Left renal pelvis (tissue), 4 donors: ENCODE measurements at places on chromosomes 1 and 21.

- no peak for DNase-seq
Measured at GRCh38 chr1:245578308-245578707, 423.5 kb downstream of the KIF26B start.

- no peak for DNase-seq
Measured at GRCh38 chr1:211320980-211321379, 5.7 kb upstream of the TRAF5 start.

- DNase-seq: no peak
Measured at GRCh38 chr1:211985556-211986264, 49.6 kb downstream of the INTS7 start.

DNA sequence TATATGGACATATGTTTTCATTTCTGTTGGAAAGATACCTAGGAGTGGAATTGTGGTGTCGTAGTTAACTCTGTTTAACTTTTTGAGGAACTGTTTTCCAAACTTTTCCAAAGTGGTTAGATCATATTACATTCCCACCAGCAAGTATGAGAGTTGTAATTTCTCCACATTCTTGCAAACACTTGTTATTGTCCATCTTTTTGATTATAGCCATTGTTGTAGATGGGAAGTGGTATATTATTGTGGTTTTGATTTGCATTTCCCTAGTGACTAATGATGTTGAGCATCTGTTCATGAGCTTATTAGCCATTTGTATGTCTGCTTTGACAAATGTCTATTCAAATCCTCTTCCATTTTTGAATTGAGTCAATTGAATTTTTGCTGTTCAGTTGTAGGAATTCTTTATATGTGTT is 19.8 kb downstream of the CAMTA1 start:
- no peak for DNase-seq

DNA sequence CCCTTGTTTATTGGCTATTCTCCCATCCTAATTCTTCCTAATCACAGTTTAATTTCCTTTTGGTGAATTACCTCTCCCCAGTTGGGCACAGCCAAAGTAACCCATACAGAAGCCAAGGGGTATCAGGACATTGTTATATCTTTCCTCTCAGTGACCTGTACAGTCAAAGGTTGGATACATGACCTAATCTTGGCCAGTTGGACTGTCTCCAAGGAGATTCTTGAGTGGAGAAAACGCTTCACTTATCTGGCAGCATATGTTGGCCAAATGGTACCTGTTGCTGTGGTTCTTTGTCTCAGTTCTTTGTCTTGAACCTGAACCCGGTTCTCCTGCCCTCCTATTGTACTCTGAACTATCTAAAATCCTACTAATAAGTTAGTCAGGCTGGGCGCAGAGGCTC is 15.3 kb upstream of the TBCE start:
- DNase-seq: no peak

- no peak for DNase-seq
Measured at GRCh38 chr1:168089326-168089978, 47.3 kb downstream of the GPR161 start.

DNA sequence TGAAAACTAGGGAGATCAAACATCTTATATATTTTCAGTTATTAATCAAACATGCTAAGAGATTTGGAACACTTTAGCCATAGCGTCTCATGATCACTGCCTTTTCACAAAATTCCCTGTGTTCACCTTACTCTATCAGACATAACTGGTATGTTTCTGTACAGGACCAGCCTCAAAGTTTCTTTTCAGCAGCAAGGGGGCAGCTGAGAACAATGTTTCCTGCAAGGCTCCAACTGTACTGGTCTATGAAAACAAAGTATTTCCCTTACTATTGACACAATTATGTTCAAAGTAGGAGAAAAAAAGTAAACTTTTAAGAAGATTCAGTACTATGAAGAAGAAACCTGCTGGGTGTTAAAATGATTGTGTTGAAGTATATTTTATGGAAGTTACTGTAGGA is 98.5 kb downstream of the ATF6 start:
- DNase-seq: peak; percentile 24

DNA sequence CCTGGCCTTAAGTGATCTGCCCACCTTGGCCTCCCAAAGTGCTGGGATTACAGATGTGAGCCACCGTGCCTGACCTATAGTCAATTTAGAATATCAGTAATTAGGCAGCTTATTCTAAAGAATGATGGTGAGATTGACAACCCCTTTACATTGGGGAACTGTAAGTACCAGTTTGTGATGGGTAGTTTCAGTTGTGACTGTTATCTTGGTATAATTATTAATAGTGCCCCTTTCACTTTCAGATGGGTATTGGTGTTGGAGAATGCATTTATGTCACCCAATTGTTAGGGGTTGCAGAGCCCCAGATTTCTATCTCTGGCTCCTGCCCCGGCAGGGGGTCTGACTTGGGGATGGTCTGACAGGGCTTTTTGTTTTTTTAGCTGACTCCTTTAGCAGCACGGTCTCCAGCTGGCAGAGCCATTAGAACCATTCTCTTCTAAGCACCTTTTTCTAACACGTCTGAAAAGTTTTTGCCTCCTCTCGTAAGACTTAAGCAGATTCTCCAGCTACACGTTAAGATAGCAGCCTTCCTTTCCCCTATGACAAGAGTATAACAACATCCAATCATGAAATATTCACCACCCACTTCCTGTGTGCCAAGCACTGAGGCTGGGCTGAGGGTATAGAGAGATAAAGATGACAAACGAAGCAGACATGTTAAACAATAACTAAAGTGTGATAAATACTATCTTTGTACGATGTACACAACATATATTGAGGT is 157.8 kb downstream of the SDCCAG8 start:
- DNase-seq: no peak
